ENCODE measurements at places on chromosomes 4 and X. TPM values are rescaled to one million over a fixed set of nuclear protein-coding genes. Genes with fewer than 3 reads are reported as not detected.

The AWAT2 gene
- total RNA-seq: not detected

The CXCL11 gene
- not detected for total RNA-seq

The EXOC1L gene
- not detected for total RNA-seq

The ARHGAP36 gene
- total RNA-seq: not detected

DNA sequence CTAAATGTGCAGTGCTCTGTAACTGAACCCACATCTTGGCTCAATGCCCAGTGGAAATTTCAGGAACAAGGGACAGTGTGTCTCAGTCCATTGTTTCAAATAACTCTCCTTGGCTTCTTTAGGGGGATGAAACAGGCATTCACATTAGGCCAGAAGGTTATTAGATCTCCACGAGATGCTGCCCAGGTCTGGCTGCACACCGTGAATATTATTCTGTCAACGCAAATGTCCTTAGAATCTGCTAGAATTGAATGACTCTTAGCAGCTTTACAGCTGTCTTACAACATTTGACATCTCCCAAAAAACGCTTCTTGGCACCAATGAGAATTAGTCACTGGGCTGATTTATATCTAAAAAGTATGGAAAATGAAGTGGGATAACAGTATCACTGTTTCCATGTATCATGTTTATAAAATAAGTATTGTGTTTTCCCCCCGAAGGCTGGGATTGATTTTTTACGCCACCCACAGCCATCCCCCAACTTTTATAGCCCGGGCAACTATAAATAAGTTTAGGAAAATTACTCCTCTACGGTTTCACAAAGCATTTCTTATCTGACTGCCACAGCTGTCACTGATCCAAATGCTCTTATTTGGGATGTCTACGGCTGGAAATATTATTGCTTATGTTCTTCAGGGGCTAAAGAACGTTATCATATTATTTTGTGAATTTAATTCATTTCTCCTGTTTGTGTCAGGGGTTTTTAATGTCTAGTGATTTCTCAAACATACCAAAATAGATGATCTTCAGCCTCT lies 559.7 kb upstream of the FAT1 start:
- no peak for DNase-seq

GRCh38 chrX:19540076-19540475 lies 24.8 kb upstream of the MAP3K15 start:
- DNase-seq: no peak

The XPNPEP2 gene
- not detected for total RNA-seq

- peak; percentile 87 for DNase-seq
Measured at GRCh38 chr4:574346-575161, 1.5 kb downstream of the TMEM271 start.

- DNase-seq: no peak
Measured at GRCh38 chrX:109704563-109704962, 28.5 kb downstream of the ACSL4 start.

DNA sequence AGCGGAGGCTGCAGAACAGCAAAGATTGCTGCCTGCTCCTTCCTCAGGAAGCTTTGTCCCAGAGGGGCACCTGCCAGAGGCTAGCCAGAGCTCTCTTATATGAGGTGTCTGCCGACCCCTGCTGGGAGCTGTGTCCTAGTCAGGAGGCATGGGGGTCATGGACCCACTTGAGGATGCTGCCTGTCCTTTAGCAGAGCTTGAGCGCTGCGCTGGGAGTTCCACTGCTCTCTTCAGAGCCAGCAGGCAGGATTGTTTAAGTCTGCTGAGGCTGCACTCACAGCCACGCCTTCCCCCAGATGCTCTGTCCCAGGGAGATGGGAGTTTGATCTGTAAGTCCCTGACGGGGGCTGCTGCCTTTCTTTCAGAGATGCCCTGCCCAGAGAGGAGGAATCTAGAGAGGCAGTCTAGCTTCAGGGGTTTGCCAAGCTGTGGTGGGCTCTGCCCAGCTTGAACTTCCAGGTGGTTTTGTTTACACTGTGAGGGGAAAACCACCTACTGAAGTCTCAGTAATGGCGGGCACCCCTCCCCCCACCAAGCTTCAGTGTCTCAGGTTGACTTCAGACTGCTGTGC lies 10.9 kb downstream of the DCK start:
- DNase-seq: no peak

GRCh38 chr4:169658975-169659715 lies 38.8 kb downstream of the CLCN3 start:
- no peak for DNase-seq

GRCh38 chrX:71669492-71669891 lies 2.1 kb downstream of the LOC101059915 start:
- DNase-seq: no peak

GRCh38 chr4:48546336-48546735 lies 56.3 kb downstream of the ZAR1 start:
- DNase-seq: no peak

- no peak for DNase-seq
Measured at GRCh38 chrX:40403757-40404156, 177.0 kb upstream of the ATP6AP2 start.

- DNase-seq: no peak
Measured at GRCh38 chr4:101205916-101206315, 141.4 kb downstream of the PPP3CA start.

The SPOCK3 gene
- not detected for total RNA-seq

The TBC1D19 gene
- 14.4 TPM for total RNA-seq

DNA sequence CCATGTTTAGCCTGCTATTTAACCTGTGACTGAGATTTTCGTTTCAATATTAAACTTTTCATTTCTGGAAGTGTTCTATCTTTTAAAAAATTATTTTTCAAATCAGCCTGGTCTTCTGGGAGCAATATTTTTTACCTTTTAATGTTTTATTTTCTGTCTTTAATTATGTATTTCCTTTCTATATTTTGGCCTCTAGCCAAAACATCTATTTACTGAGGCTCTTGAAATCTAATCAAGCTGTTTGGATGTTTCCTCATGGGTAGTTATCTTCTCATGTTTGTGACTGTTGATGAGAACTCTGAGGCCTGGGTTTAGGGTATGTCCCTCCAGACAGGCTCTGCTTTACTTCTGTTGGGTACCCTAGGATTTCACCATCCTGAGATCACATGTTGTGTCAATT lies 10.3 kb upstream of the SLC10A4 start:
- no peak for DNase-seq

GRCh38 chr4:21879187-21879586 lies 69.4 kb downstream of the KCNIP4 start:
- no peak for DNase-seq

- no peak for DNase-seq
Measured at GRCh38 chrX:105608745-105609144, 213.6 kb upstream of the NRK start.

DNA sequence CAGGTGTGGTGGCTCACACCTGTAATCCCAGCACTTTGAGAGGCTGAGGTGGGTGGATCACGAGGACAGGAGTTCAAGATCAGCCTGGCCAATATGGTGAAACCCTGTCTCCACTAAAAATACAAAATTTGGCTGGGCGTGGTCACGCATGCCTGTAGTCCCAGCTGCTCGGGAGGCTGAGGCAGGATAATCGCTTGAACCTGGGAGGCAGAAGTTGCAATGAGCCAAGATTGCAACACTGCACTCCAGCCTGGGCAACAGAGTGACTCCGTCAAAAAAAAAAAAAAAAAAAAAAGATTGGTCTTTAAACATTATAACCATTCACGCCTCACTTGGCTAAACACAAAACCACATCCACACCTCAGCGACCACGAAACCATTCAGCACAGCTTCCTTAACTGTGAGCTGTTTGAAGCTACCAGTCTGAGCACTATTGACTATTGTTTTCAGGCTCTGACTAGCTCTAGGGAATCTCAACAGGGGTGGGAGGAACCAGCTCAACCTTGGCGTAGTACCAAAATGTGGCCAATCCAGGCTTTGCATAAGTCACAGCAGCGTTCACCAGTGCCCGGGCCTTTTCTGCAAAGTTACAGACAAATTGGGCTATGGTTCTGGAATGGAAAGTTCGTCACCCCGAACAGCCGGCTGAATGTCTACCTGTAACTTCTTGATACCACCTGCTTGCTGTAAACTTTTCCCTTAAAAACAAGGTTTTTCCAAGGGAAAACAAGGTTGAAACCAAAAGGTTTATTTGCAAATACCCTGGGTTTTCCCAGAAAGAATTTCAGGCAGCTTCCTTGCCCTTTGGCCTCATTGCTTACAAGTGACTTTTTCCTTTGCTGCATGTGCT lies 73.6 kb upstream of the DHX15 start:
- DNase-seq: no peak

DNA sequence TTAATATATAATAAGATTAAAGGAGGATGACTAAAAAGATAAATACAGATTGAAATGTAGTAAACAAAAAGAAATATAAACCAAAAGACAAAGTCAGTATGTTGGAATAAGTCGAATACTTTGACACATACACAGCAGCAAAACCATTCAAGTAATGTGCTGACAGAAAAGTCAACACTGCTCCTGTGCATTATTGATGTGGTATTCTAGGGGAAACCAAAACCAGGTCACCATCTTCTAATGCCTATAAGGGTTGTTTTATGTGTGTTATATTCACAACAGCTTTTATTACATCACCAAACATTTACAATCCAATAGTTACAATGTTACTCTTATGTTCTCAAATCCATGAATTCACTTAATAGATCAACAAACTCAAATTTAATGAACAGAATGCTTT lies 111.8 kb upstream of the DKK2 start:
- DNase-seq: no peak

DNA sequence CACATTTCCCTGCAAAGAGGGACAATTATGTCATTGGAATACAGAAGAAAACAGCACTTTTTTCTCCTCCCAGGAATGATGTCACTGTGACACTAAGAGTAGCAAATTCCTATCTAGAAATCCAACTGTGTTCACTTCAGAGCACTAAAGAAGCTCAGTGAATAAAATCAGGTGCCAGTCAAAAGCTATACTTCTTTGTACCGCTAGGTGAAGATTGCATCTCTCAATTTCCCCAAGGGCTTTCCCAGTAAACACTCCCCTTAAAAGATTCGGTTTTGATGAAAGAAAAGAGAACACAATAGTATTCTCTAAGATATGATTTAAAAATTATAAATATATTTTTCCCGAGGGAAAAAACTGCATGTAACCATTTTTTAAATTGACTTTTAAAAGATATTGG lies 104.7 kb upstream of the MID1 start:
- DNase-seq: no peak

DNA sequence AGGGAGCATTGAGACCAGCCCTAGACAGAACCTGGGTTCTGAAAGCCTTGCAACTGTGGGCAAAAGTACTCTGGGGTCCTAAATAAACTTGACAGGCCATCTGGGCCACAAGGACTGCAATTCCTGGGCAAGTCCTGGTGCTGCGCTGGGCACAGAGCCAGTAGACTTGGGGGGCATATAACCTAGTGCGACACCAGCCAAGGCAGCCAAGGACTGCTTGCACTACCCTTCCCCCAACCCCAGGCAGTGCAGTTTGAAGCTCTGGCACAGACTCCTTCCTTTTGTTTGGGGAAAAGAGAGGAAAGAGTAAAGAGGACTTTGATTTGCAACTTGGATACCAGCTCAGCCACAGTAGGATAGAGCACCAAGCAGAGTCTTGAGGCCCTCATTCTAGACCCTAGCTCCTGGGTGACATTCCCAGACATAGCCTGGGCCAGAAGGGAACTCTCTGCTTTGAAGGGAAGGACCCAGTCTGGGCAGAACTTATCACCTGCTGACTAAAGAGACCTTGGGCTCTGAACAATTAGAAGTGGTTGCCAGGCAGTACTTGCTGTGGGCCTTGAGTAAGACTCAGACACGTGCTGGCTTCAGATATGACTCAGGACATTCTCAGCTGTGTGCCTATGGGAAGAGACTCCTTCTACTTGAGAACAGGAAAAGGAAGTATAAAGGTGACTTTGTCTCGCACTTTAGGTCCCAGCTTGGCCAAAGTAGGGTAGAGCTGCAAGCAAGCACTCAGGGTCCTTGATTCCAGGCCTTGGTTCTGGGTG lies 522.8 kb downstream of the GLUD2 start:
- peak; percentile 55 for DNase-seq

GRCh38 chrX:106899276-106899675 lies 3.9 kb downstream of the RIPPLY1 start:
- no peak for DNase-seq

The UCP1 gene
- not detected for total RNA-seq

DNA sequence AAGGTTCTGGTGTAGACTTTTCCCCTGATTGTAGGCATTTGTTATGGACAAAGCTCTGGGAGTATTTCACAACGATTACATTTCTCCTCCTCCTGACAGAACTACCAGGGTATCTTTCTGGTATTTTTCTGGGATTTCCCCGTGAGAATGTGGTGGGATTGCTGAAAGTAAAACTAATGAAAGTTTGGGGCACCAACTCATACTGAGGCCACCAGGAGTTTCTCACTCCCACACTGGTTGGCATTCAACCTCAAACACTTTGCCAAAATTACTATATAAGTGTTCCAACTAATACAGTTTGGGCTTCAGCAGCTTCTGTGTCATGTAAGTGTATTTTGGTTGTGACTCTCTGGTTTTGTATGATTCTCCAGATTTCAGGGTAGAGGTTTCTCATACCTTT lies 855.1 kb downstream of the GLUD2 start:
- no peak for DNase-seq

GRCh38 chr4:77856152-77856551 lies 6.5 kb upstream of the MRPL1 start:
- no peak for DNase-seq

GRCh38 chr4:74054483-74055047 lies 16.1 kb upstream of the CXCL3 start:
- no peak for DNase-seq

- no peak for DNase-seq
Measured at GRCh38 chrX:37958525-37959211, 47.7 kb upstream of the SYTL5 start.

- DNase-seq: no peak
Measured at GRCh38 chr4:5034206-5034605, 14.9 kb upstream of the CYTL1 start.

All from chondrocyte (in vitro differentiated cells).